Upper lobe of right lung (tissue), 1 donor: ENCODE measurements at places on chromosomes 16 and 17.
A peak's percentile ranks its signal among the peaks of the same experiment; 100 is the strongest.

DNA sequence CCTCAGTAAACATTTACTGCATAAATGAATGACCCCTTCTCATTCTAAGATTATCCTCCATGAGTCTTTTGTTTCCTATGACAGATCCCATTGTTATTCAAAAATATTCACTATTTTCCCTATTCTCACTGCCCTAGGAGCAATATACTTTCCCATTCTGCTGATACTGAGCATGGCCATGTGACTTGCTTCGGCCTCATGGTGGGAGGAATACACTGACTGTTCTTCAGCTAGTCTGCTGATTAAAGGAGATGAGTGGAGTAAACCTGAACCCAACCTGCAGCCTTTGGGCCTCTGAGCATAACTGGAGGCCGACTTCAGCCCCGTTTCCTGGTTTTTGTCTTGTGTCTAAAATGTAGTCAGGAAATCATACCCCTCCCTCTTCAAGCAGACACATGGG is 531.8 kb upstream of the SALL1 start:
- no peak for DNase-seq

GRCh38 chr16:31701734-31702133 is 171.9 kb upstream of the ZNF267 start:
- no peak for DNase-seq

DNA sequence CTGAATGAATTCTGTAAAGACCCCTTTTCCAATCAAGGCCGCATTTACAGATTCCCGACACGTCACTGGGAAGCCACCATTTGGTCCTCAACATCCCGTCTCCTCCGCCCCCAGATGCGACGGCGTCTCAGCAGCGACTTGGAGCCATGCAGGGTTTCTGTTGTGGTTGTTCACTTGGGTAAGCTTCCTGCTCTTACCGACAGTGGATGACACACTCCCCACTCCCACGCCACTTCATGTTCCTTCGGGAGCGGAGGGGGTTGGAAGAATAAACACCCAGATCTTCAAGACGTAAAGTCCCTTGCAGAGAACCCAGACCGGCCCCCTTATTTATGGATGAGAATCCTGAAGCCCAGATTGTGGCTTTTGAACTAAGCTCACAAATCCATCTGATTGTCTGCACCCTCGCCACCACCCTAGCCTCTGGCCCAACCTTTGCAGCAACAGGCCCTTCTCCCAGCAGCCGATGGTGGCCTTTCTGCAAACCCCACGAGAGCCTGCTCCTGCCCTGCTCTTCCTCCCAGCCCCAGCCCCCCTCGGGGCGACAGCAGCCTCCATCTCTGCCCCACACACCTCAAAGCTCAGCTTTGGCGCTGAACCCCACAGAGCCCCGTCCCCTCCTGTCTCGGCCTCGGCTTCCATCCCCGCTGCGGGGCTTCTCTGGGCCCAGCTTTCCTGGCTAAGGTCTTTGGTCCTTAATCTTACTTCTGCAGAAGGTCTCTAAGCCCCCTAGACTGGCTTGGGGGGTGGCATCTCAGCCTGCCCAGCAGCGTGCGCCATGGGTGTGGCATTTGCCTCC is 19.0 kb upstream of the OSGIN1 start:
- no peak for DNase-seq

- DNase-seq, result no peak
Measured at GRCh38 chr17:57125866-57126265, 40.8 kb downstream of the AKAP1 start.

GRCh38 chr16:67961551-67961957 is 6.9 kb downstream of the SLC12A4 start:
- peak; percentile 82 for DNase-seq

DNA sequence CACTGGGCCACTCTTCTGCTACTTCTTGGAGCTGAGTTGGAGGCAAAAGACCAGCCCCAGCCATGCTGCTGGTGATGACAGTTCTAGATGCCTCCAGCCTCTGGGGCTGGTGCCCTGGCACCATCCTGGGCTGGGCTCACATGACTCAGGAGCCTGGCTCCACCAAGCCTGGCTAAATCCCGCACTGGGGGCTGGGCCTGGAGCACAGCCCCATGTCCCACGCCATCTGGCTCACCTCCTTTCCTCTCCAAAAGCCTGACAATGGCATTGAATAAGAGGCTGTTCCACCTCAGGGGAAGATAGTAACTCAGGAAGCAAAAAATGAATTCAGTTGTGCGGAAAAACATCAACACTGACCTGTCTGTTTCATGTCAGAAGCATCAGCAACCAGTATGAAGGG is 45.1 kb upstream of the MTSS2 start:
- no peak for DNase-seq

GRCh38 chr16:20878682-20879147 is 21.4 kb downstream of the DCUN1D3 start:
- no peak for DNase-seq

GRCh38 chr17:17164676-17165075 is 41.5 kb downstream of the PLD6 start:
- no peak for DNase-seq

DNA sequence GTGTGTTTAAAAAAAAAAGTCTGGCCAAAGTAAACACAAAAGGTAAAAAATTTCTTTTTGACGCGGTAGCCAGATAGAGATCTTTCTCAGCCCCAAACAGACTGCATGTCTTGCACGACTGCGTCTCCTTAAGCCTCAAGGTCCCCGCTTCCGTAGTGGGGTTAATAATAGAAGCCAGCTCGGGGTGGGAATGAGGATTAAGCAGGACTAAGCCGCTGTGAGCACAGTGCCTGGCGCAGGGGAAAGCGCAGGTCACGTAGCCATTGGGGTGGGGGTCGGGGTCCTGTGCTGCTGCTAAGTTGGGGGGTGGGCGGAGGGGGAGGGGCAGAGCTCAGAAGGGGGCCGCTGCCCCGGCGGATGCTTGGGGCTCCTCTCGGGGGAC is 521 bp downstream of the GGA2 start:
- DNase-seq, result no peak

- peak; percentile 71 for DNase-seq
Measured at GRCh38 chr16:88856122-88856827, 472 bp downstream of the GALNS start.

DNA sequence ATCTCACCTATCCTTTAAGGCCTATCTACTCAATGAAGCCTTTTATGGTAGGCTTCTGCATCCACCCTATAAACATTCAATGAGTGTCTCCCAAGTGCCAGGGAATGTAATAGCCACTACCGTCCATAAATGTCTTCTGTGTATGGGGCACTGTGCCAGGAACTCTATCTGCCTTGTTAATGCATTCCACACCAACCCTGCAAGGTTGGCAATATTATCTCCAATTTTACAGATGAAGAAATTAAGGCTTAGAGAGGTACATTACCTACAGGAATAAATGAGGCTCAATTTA is 20.0 kb downstream of the MAP3K14 start:
- no peak for DNase-seq
